ENCODE measurements at places on chromosomes 3 and 15.

DNA sequence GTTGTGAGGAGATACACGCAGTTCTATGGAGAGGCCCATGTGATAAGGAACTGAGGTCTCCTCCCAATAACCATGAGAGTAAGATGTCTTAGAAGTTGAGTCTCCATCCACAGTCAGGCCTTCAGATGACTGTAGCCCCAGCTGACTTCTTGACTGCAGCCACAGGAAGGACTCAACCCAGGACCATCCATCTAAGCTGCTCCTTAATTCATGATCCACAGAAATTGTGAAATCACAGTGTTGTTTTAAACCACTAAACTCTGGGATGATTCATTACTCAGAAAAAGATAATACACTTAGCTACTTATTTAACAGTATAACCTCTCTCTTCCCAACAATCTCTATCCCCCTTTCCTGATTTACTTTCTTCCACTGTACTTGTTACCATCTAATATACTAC is 173.3 kb downstream of the ALDH1A2 start:
- DNase-seq = no peak

- DNase-seq = no peak
These were observed 54.7 kb upstream of the GK5 start for GRCh38 chr3:142279965-142280590.

- no peak for DNase-seq
These were observed 198.4 kb upstream of the LRRN1 start for GRCh38 chr3:3600665-3601340.

DNA sequence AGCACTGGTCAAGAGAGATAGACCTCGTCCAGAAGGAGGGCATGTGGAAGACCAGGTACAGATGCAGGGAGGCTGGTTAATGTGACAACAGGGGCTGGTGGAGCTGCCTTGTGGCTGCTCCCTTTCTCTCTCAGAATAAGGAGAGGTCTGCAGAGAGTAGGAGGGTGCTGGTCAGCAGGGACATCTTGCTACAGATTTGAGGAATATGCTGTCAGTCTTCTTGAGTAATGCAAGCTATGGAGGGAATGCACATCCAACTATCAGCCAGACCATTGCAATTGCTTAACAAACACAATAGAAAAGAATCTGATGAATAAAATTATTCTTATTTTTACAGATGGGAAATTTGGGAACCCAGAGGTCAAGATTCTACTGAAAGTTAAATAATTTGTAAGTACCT is 20.3 kb upstream of the SIAH2 start:
- DNase-seq = no peak

- no peak for DNase-seq
These were observed 4.2 kb downstream of the PLCL2 start for GRCh38 chr3:16888785-16889607.

GRCh38 chr3:46864061-46864881 is 1.0 kb upstream of the MYL3 start:
- no peak for DNase-seq

GRCh38 chr3:49104427-49105291 is at the start of gene QARS1:
Gene QARS1, minus strand, starts transcription at chr3:49104757. Its CDS starts 24 bp downstream, at chr3:49104733.
- peak; percentile 92 for DNase-seq

GRCh38 chr15:70806992-70807712 is 43.8 kb upstream of the UACA start:
- DNase-seq = no peak

DNA sequence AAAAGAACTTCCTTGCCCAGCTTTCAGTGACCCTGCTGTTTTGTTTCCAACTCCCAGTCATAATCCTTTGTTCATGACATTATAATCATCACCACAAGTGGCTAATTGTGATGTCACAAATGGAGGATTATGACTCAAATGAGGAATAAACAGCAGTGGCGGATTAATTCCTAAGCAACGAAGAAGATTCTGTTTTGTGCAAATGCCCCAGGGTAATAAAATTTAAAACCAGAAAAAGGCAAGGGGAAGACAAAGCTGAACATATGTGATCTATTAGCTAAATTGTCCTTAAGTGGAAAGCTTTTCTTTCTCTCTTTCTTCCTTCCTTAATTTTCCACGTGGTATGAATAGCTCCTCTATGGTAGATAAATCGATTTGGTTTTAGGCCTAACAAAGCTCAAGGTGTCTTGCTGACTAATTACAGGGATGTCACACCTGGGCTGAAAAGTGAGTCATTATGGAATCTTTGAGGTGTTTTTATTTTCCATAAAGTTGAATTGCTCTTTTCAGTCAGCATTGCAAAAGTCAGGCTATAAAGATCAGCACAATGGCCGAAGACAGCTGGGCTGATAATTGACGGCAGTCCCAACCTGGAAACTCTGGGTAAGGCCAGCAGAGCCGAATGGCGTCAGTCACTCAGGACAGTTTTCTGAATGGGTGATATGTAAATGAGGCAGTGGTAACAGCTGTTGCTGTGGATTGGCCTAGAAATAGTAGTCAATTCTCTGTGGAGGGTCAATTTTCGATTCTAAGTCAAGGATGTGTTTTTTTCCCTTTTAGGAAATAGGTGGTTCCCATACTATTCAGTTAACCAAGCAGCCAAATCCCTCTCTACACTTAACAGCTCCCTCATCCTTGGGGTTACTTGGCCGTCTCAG is 121.5 kb downstream of the PTPRG start:
- no peak for DNase-seq

GRCh38 chr15:48674876-48675275 is 29.4 kb upstream of the FBN1 start:
- DNase-seq = no peak

DNA sequence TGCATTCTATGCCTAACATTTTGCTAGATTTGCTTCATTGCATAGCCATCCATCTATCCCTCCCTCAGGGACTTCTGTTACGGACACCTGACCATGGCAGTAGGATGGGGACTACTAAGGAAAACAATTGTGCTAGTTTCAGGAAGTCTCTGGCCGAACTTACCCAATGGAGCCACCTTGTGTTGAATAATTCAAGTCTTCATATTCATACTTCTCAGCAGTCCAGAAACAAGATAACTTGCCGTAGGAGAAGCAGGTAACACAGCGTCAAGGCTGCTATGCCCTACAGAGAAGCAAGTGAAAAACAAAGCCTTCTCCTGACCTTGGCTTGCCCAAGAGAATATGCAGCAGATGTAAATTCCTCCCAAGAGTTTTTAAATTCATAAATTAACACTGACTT is 685.3 kb downstream of the GRM7 start:
- no peak for DNase-seq

DNA sequence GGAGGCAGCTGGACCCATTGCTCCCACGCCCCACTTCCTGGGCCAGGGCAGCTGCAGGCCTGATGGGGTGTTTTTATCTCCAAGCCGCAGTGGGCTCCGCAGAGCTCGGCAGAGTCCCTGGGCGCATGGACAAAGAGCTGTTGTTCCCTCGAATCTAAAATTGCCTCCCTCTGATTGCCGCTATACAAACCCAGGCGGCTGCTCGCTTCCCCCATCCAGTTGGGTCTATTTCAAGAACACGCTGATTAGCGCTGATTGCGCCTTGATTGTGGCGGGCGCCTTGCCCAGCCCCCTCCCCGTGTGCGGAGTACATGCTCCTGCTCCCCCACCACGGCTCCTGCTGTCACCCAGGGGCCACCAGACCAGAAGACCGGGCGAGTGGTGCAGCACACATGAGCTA is 43.4 kb upstream of the SLC6A1 start:
- no peak for DNase-seq

DNA sequence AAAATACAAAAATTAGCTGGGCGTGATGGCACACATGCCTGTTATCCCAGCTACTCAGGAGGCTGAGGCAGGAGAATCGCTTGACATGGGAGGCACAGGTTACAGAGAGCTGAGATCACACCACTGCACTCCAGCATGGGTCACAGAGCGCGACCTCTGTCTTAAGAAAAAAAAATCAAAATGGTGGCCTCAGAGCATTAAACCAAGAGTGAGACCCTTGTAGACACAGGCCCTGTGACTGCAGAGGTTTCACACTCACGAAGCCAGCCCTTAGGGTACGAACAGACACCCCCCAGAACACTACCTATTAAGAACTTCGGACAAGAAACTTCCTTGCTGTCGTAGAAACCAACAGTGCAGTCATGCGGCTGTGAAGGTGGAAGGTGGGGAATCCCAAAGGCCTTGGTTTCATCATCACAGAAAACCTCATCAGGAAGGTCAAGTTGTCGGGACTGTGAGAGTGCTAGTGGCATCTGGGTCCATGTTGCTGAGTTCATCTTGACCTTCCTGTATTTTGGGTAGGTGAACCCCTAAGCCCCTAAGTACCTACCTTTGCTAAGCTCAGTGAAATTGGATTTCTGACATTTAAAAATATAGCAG is 4.8 kb upstream of the PDE8A start:
- DNase-seq = no peak

- no peak for DNase-seq
These were observed 74.1 kb upstream of the SYN2 start for GRCh38 chr3:11930084-11930483.

DNA sequence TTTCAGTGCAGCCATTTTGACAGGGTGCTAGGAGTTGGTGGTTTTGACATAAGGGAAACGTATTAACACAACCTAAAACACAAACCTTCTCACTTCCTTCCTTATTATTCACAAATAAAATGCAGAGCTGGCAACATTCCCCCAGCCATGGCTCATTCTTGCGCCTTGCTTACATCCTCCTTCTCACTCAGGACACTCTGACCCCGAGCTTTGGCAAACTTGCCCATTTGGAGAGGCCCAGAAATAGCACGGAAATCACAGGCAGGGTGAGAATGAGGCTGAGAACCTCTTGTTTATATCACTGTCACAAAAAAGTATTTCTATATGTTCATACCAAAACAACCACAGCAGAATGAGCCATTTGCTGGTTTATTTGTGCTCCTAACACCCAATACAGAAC is 244.3 kb downstream of the NTRK3 start:
- no peak for DNase-seq

- no peak for DNase-seq
These were observed 78.6 kb downstream of the FHIT start for GRCh38 chr3:61172684-61173083.

DNA sequence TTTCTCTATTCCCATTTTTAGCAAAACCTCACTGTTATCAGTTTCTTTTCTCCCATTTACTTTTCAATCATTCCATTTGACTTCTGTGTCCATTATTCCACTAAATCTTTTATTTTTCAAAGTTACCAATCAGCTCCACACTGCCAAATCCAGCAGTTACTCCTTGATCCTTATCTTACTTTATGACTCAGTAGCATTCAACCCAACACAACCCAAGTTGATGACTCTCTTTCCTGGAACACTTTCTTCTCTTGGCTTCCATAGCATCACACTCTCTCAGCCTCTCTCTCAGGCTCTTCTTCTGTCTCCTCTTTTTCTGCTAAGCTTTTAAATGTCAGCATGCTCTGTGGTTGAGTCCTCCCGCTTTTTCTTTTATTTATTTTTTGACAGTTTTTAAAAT is 36.3 kb downstream of the RASGRP1 start:
- no peak for DNase-seq

DNA sequence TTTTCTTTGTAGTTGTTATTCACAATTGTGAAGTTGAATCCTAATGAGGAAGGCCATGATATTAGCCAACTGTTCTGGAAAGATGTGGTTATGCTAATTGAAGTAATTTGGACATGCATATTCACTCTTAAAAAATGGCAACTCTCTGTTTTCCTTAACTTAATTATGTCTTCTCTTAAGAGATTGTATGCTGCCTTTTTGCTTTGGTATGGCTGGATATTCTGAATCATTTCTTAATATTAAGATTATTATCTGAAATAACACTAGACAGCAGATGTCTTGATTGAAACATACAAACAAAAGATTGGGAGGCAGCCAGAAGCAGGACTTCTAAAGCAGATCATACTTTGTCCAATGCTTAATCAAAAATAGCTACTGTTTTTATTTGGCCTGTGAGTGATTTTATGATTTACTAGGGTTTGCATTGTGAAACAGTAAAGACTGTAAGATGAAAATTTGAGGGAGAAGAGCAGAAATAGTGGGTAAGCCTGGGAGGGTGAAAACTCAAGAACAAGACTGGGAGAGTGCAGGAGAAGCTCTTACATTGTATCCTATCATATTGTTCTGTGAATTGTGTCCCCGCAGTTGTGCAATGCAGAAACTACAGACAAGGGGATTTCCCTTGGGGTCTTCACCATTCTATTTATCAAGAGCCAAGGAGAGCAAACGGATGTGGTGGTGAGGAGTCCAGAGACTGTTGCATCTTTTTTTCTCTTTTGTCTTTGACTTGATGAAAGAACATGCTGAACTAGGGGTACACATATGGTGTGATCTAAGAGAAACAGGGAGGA is 554.8 kb downstream of the TUSC7 start:
- DNase-seq = no peak

DNA sequence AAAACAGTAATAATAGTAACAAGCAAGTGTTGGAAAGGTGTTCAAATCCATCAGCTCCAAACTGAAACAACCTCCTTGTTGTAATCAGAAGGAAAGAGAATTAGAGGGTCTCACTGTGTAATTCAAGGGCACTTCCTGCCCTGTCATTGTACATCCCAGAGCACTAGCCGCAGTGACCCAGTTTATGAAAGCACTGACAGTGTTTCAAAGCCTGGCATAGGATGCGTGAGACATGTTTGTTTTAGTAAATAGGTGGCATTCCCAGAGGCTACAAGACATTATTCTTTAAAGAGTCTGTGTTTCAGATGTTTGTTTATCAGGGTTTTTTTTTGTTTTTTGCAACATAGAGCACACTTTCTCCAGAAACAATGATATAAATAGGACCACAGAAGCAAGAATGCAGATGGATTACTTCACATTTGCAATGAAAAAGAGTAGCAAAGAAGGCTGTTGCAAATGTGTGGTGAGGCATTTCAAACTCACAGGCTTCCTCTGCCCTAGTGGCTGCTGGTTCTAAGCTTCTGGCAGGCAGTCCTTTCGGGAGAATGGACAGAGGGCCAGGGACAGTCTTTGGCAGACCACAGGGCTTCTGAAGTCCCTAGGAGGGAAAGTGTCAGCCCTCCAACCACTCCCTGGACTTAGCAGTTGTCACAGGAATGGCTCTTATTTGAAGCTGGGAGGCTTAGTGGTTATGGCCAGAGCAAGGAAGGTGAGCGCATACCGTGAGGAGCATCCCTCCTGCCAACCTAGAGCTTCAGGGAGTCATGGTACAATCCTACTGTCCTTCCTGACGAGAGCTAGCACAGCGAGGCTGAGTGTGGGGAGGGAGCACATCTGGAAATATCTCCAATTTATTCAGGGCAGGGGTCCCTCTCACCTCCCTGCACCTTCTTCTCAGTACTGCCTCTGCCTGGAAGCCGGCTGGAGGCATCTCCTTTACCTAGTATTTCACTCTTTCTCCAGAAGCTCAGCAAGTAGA is 31.4 kb upstream of the TIPARP start:
- DNase-seq = no peak

- no peak for DNase-seq
These were observed 256.0 kb downstream of the CNTN4 start for GRCh38 chr3:2354702-2355101.

GRCh38 chr3:32975891-32976595 is 24.6 kb downstream of the CCR4 start:
- no peak for DNase-seq

Data from progenitor cell of endocrine pancreas (in vitro differentiated cells).